ENCODE measurements at places on chromosomes 11 and 22.

GRCh38 chr11:1041936-1042608, 5.6 kb upstream of the MUC6 start:
- DNase-seq, result no peak

DNA sequence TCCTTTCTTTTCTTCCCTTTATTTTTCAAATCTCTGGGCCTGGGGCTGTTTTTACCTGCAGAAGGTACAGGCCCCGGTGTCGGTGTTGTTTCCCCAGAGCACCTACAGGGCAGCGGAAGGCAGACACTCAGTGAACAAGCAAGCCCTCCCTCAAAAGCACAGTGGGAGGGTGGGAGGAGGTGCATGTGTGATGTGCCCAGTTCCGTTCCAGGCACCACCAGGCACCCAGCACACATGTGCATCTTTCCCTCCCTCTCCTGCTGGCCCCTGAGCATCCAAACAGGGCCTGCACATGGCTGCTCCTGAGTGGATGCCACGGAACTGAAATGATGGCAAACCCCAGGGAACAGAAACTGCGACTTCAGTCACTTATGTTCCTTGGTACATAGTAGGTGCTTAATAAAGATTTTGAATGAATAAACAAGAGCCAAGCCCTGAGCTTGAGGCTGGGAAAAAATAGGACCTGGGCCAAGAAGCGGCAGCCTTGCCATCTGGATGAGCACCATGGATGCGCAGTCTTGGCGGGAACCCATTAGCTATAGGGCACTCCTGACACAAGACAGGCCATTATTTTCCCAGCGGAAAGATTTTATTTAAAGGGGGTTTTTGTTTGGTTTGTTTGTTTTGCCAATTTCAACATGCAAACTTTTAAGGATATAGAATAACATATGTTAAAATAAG, 47.8 kb downstream of the ARRB1 start:
- no peak for DNase-seq

GRCh38 chr11:76212086-76213035, 6.1 kb upstream of the WNT11 start:
- no peak for DNase-seq

GRCh38 chr22:36369922-36370791, 17.6 kb downstream of the MYH9 start:
- no peak for DNase-seq

- DNase-seq, result no peak
These were observed 257.4 kb upstream of the UBASH3B start for GRCh38 chr11:122398167-122398566.

DNA sequence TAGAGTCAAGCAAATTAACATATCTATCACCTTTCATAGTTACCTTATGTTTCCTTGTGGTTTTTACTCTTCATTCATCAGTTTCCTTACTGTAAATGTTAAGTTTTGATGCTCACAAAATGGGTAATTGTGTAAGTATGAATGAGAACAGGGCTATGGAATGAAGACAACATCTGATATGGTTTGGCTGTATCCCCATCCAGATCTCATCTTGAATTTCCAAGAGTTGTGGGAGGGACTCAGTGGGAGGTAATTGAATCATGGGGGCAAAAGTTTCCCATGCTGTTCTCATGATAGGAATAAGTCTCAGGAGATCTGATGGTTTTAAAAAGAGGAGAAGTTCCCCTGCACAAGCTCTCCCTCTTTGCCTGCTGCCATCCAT, 107.6 kb downstream of the CCDC34 start:
- no peak for DNase-seq

GRCh38 chr11:67494371-67495233, 10.6 kb downstream of the PITPNM1 start:
- no peak for DNase-seq

- no peak for DNase-seq
These were observed 51.6 kb upstream of the TTLL12 start for GRCh38 chr22:43238526-43239006.

GRCh38 chr11:16912692-16913111, 101.5 kb downstream of the PLEKHA7 start:
- no peak for DNase-seq
